Central memory CD4-positive, alpha-beta T cell (primary cell): ENCODE measurements at places on chromosomes 1 and 21.
A peak's percentile ranks its signal among the peaks of the same experiment; 100 is the strongest.

GRCh38 chr1:15771836-15772515, 13.4 kb downstream of the FBLIM1 start:
- DNase-seq: no peak

DNA sequence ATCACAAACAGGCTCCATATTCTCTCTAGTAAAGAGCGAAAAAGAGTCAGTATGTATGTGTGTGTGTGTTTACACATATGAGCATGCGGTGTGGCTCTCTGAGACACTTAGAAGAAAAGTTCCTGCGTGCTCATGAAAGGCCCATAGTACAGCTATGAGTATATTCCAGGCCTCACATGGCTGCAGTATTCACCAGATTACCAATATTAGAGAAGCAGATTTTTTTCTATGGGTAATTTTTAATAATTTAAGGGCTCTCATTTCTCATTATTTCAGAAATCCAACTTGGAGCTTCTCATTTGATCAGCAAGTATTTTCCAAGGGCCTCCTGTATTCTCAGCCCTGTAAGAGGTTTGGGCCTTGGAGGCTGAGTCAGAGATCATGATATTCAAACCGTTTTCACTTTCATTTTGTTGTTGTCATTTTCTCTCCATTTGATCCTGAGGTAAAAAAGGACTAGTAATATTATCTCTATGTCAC, 232.9 kb upstream of the SGIP1 start:
- DNase-seq: peak; percentile 62

DNA sequence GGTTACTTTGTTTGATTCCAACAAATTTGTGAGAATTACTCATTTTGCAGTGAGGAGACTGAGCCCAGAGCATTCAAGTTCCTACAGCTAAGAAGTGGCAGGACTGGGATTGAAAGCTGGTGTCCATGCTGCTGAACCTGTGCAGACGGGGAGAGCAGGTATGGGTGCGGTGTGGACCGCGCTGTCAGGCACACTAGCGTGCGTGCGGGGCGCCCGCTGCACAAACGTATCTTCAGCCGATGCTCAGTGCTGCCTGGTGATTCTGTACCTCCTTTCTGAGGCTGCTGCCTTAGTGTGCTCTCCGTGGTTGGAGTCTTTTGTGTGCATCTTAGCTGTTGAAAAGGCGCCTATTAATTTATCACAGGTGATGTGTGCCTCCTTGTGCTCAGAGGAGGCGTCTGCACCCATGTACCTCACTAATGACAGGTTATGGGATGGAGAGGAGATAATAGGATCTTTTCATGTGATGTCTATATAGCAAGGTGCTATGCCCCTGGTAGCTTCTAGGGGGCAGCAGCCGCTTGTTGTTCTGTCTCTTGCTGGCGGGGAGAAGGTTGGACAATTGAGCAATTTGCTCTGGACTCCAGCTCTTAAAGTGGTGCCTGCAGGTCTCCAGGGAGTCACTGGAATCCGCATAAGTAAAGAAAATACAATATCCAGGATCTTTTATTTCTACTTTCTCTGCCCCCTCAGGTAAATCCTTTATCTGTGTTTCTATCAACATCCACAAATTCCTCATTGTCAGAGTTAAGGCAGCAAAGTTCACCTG, 32.5 kb downstream of the PEX14 start:
- DNase-seq: peak; percentile 50

- no peak for DNase-seq
Measured at GRCh38 chr1:25526753-25527152, 16.7 kb upstream of the LDLRAP1 start.

- no peak for DNase-seq
Measured at GRCh38 chr1:59375321-59376220, 78.7 kb downstream of the FGGY start.

GRCh38 chr1:234527346-234527745, 48.4 kb upstream of the TARBP1 start:
- no peak for DNase-seq

DNA sequence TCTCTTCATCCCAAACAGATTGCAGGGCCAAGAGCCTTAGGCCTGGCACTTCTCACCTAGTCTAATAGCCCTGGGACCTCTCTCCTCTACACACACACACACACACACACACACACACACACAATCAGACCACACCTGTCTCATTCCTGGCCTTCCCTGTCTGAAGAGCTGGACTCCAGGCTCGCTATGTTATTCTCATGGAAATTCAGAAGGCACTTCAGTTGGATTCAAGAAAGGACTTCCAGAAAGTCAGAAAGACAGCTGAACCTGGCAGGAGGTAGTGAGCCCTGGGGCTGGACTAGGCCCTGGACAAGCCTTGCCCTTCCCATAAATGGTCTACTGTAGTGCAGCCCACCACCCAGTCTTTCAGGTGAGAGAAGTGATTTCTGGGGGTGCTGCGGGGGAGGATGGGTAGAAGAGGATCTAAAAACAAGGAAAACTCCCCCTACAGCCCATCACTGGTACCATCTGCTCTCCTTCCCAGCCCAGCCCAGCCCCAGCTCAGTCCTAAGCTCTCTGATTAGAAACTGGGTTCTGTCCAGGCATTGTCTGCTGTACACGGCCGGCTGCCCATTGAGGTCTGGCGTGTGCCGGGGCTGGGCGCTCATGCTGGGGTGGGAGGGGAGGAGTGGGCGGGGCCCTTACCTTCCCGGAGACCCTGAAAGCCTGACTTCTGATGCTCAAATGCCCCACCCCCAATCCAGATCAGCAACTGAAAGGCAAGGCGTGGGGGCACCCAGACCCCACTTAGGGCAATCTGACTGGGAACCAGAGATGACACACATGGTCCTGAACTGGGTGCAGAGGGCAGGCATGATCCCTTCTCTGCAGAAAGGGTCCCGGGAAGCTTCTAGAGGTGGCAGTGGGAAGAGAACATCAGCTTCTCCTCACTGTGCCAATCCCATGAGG, 2.5 kb downstream of the KIF21B start:
- DNase-seq: peak; percentile 25

DNA sequence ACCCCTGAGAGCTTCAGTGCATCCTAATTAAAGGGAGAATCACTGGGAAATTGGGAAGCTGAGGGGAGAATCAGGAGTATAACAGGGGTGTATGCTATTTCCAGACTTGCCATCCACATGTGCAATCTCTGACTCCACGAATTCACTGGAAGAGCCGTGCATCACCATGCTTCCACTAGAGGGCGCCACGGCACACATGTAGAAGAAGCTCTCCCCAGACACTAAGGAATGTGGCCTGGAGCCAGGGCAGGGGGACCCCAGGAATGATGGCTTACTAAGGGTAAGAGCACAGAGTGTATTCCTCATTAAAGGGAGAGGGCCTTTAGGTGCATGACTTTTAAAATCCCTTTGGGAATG, 81.5 kb downstream of the ABCA4 start:
- DNase-seq: peak; percentile 12

- no peak for DNase-seq
Measured at GRCh38 chr1:186978596-186979556, 150.1 kb downstream of the PLA2G4A start.

DNA sequence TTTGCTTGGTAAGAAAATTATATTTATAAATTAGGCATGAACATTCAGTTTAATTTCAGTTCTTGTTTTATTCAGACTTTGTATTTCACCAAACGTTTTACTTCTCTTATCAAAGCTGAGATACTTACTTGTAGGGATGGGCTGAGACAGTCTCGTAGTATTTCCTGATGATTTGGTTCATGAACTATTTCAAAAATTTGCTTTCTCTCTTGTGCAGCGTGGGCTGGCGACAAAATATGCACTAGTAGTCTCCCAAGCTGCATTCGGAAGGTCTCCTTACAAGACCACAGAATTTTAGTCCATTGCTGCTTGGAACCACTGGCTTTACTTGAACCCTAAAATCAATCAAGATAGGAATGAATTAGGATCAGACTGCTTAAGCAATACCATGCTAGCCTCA, 91.7 kb upstream of the GNG4 start:
- no peak for DNase-seq

DNA sequence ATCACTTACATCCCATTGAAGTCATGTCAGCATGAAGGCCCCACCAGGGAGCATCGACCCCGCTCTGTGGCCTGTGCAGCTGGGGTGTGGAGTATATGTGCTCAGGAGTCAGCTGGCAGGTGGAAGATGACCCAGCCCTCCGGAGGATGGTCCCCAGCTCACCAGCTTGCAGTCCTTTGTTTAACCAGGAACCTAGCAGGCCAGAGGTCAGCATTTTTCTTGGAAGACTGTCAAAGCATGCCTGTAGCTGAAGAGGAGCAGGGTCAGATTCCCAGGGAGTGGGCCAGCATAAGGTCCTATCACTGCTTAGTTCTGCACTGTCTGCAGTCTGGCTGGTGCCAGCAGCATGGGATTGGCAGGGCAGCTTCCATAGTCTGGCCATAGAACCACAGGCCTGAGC, 12.7 kb downstream of the NFASC start:
- no peak for DNase-seq

GRCh38 chr1:180235077-180235501, 5.0 kb downstream of the LHX4 start:
- DNase-seq: no peak

DNA sequence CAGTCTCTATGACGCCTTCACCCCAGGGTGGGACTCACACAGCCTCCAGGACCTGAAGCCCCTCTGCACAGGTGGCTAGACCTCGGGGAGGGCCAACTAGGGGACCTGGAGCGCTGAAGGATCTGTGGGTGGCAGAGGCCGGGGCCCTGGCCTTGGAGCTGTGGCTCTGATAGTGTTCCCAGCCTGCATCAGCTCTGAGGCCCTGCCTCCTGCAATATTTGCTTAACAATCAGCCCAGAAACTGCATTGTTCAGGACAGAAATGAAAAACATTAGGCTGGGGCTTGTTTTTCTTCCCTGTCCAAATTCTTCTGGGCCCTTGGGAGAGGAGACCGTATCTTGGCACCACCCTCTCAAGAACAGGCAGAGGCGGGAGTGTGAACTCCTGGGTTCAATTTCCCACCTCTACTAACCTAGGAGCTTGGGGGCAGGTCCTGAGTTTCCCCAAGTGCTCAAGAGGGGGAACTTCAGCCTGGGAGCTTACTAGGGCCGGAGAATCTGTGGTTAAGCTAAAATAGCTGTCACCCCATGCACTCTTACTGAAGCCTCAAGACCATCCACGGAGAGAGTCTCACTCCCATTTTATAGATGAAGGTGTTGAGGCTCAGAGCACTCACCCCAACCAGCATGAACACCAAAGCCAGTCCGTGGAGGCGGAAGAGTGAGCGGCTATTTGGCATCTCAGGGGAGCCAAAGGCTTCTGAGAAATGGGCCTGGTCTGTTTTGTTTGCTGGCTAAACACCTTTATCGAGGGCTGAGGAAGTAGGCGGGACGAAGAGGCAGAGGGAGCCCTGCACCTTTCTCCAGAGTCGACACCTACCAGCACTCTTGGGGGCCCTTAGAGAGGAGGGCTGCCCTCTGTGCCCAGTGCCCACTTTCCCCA, 18.8 kb upstream of the CASZ1 start:
- DNase-seq: no peak

GRCh38 chr1:69196071-69196470, 371.7 kb upstream of the LRRC7 start:
- no peak for DNase-seq

GRCh38 chr1:8889103-8889846, 10.8 kb upstream of the ENO1 start:
- DNase-seq: no peak

- DNase-seq: no peak
Measured at GRCh38 chr1:246153796-246154212, 353.3 kb downstream of the SMYD3 start.

DNA sequence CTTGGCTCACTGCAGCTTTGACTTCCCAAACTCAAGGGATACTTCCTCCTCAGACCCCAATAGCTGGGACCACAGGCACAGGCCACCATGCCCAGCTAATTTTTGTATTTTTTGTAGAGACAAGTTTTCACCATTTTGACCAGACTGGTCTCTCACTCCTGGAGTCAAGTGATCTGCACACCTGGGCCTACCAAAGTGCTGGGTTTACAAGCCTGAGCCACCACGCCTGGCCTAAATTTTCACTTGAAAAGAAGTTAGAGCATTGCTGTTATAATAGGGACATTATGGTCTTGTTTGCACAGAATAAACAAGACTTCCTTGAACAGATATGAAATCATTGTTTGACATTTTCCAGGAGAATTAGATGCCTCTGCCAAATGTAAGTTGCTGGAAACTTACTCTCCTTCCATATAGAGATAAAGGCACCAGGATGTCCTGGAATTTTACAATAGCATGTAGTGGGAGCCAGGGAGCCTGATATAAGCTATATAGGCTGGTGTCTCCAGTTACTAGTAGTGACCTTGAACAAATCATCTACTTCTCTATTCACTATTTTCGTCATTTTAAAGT, 16.9 kb downstream of the SLC35A3 start:
- DNase-seq: no peak

DNA sequence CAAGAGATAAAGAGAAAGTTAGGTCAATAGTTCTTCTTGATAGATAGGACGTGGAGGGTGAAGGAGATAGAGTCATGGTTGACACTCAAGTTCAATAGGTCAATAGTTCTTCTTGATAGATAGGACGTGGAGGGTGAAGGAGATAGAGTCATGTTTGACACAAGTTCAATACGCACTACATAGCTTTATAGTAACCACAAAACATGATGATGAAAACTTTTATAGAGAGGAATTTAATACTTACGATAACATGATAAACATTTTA, 5.8 kb upstream of the DDX59 start:
- DNase-seq: no peak

GRCh38 chr1:8584316-8584715, 233.1 kb downstream of the RERE start:
- no peak for DNase-seq

DNA sequence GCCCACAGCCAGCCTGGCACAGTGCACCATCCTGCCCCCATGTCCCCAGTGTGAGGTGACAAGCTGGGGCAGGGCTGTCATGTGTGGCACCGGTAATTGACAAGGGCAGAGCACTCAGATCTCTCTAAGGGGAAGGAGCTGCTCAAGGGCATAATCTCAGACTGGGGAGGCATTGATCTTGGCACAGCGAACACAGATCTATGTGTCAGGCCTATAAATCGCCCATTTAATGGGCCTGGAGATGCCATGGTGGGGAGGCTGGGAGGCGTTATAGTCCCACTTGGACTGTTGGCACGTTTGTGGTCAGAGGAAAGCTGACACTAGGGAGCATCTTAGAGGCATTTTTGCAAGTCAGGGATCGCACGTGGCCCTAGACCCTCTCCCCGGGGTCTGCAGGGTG, 594.1 kb downstream of the PTPRU start:
- DNase-seq: no peak

GRCh38 chr1:228988664-228989063, 253.4 kb downstream of the RHOU start:
- no peak for DNase-seq

GRCh38 chr1:180310095-180310494, 80.0 kb downstream of the LHX4 start:
- DNase-seq: no peak

DNA sequence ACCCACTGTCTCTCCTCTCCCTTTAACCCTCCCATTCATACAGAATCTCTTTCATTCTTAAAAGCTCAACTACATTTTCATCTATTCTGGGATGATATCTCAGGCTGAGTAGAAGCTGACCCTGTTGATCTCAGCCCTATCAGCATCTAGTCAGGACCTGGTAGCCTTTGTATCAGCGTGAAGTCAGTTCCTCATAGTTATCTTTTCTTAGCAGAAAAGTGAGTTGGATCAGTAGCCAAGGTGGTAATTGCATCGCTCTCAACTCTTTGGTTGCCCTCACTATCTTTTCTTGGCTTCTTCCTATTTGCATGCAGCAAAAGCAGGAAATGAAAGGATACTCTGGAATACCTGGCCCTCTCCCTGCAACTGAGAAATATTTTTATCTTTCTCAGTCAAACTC, 13.6 kb upstream of the GOLT1A start:
- DNase-seq: no peak

GRCh38 chr1:231252336-231252735, 11.3 kb downstream of the GNPAT start:
- DNase-seq: no peak

- no peak for DNase-seq
Measured at GRCh38 chr1:180451504-180451903, 50.9 kb downstream of the ACBD6 start.

- no peak for DNase-seq
Measured at GRCh38 chr1:51899022-51899421, 20.5 kb upstream of the NRDC start.
